ENCODE measurements at places on chromosomes 12 and 14.

- no peak for DNase-seq
These were observed 104.1 kb downstream of the MYRFL start for GRCh38 chr12:69929125-69929524.

DNA sequence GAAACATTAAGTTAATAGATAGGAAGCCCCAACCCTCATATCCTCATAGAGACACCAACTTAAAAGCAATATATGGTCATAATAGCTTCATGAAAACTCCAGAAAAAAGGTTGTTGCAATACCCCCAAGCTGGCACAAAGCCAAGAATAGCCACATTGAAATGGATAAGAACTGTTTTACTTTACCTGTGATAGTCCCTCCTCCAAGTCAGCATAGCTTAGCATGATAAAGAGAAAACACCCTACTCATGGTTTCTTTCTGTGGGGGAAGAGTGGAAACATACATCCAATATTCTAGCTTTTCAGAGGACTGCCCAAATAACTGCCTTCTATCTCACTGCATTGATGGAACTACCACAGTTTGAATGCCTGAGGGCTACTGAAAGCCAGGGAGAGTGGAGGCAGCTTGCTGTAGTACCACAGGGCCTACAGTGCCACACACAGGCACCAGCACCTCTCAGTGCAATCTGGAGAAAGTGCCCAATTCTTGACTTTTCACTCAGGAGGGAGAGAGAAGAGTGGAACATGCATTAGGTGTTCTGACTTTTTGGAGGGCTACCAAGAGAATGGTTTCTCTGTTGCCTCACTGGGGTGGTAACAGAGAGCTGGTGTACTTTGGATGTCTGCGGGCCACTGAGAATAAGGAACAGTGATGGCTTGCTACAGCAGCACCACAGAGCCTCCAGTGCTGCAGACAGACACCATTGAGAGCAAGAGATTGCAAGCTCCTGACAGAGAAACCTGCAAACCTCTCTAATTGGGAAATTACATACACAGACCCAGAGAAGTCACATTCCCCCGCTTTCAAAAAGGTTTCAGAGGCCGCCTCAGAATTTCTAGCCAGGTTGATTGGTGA lies 157.1 kb upstream of the GARIN2 start:
- no peak for DNase-seq

GRCh38 chr12:121127501-121127900 lies 5.2 kb upstream of the P2RX7 start:
- DNase-seq = no peak

GRCh38 chr14:89164168-89165073 lies 252.6 kb downstream of the FOXN3 start:
- DNase-seq = no peak

GRCh38 chr12:14723763-14724162 lies 27.4 kb upstream of the GUCY2C start:
- no peak for DNase-seq

- DNase-seq = no peak
These were observed 4.6 kb upstream of the POU6F1 start for GRCh38 chr12:51222461-51222860.

DNA sequence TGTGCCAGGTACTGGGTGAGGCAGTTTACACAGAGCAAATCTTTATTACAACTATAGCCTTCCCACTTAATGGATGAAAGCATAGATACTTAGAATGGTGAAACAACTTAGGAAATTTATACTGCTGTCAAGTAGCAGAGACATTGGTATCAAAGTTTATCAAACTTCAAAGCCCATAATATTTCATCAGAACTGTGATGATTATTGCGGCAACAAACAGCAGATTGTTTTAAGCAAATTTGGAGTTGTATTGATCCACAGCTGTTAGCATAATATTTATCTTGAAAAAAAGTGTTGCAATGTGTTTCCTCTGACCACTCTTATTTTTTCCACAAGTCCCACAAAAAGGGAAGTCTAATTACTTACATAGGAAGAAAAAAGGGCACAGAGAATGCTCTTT lies 2.0 kb upstream of the SLCO1B3 start:
- DNase-seq = no peak

GRCh38 chr14:93301821-93302447 lies 30.9 kb downstream of the BTBD7 start:
- DNase-seq = no peak

DNA sequence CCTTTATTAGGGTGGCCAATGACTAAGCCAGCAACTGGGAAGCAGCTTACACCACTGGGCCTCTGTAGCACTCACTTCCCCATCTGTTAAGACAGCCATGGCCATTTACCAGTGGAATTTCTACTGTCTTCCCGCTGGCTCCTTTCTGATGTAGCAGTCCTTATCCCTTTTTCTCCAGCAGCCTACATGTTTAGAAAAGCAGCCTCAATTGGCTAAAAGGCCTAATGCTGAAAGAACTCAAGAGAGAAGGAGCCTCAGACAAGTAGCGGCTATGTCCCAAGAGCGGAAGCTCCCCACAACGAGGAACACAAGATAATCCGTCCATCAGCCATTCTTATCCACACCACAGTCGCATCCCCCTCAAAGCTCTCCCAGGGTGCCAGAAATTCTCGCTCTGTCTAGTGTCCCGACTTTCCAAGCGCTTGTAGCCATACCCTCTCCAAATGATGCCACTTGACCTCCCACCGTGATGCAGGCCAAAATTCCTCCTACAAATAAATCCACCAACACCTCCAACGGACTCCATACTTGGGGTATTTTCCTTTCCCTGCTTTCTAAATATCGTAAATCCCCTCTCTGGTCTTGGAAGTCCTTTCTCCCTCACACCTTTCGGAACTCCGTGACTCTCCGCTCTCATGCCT lies 624 bp downstream of the M6PR start:
- DNase-seq = no peak

DNA sequence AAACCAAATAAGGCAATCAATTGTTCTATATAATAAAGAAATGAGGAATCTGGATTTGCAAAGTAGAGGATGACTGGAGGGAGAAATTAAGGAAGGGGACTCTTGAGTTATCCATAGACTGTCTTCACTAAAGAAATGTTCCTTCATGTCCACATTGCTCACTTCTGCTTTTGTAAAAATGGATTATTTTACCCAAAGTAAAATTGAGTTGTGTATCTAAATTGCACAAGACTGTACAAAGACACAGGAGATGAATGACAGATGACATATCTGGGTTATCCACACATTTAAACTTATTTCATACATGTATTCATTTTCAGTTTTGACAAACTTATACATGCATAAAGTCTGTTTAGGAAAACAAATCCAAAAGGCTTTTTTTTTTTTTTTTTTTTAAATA lies 11.3 kb downstream of the ATP2B1 start:
- no peak for DNase-seq

DNA sequence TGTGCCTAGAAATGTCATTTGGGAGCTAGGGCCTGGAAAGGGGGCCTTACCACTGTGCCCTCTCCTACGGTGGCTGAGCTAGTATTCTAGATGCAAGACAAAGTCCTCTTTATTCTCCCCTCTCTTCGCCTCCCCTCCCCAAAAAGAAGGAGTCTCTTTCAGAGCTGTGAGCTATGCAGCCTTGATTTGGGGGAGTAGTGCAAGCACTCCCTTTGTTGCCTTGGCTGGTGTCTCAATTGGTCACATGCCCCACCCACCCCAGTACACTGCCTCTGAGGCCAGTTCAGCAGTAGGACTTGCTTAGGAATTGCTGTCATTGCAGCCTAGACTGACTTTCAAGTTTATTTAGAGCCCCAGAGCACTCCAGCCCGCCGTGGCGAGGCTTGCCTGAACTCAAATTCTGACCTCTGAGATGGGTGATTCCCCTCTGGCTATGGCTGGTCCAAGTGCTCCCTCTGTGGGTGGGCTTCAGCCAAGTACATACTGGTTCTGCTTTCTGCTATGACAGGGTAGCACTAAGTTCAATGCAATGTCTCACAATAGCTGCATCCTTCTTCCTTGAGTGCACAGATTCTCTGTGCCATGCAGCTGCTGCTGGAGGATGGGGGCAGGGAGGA lies 37.0 kb upstream of the FBXO33 start:
- no peak for DNase-seq
